MG63 (cell line): ENCODE measurements at places on chromosomes 3 and 15. TPM values are rescaled to one million over a fixed set of nuclear protein-coding genes. Genes with fewer than 3 reads are reported as not detected.
A peak's percentile ranks its signal among the peaks of the same experiment; 100 is the strongest.

The LYSMD2 gene
- total RNA-seq = 23.3 and 25.2 TPM in 2 replicates

The EPM2AIP1 gene
- 2.8 and 5.1 TPM in 2 replicates for total RNA-seq

The SEMA6D gene
- 1.0 and 14.1 TPM in 2 replicates for total RNA-seq

The AP4E1 gene
- 10.8 and 15.1 TPM in 2 replicates for total RNA-seq

The CSPG4 gene
- total RNA-seq = 13.4 and 19.6 TPM in 2 replicates

DNA sequence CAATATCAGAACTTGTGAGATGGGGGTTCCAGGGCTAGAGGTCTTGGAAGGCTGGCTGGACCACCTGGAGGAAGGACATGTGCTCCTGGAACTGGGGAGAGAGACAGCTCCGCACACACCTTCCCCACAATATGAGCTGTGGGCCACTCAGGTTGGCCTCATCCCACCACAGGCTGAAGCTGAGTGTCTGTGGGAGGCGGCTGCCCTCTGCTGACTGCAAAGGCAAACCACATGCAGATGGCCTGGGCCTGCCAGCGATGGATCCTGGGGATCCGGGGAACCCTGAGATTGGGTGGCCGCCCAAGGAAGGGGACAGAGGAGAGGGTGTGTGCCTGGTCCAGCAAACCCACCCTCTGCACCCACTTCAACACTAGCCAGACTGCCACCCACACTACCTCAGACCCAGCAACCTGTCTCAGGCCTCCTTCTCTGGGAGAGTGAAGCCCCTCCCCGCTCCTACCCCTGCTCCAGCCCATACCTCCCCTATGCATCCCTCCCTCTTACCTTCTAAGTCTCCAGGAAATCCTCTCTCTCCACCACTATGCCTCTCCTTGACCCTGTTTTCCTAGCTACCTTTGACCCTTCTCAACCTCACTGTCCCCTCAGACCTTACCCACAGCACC lies 44.8 kb downstream of the CYP11A1 start:
- peak; percentile 62 for DNase-seq

DNA sequence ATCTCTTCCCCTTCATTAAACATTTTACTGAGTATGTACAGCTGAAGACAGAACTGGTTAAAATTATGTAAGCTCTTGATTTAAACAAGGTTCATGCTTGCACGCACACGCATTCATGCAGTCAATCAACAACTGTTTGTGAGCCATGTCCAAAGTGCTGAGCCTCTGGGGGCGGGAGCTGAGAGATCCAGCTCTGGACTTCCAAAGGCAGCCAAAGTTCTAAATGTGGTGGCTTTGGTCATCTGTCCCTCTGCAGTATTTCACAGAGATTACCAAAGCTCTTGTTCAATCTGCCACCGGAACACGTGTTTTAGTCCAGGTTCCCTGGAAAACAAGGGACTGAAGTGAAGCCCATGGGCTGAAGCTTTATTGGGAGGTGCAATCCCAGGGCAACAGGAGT lies 52.4 kb upstream of the SNRPA1 start:
- DNase-seq = no peak

- no peak for DNase-seq
Measured at GRCh38 chr15:85693277-85693676, 101.4 kb downstream of the KLHL25 start.

DNA sequence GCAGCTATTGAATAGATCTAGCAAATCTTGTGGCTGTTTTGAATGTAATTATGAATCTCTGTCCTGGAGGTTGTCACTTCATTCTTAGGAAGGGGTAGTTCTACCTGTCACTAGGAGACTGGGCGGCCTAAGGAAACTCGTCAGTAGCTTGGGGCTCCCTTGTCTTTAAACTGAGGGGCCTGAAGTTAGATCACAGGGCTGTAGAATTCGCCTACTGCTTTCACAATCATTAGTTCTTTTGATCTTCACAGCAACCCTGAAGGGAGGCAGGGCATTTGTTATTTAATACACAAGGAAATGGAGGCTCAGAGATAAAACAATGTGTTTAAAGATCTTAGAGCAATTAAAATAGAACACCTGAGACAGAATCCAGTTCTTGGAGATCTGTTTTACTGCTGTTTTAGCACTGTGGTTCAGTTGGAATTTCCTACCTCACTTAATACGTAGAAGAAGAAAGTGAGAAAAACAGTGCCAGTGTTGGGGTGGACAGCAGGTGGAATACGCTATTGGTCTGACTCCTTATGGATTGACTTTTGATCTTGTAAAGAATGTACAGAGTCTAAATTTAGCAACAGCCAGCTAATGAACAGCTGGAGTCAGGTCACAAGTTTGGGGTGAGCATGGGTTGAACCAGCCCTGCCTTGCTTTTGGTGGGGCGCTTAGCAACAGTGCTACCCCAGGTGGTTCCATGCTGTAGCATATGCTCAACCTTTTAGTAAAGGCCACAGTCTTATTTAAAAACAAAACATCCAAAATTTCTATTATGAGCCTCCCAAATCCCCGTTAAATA lies 71.4 kb upstream of the BHLHE40 start:
- DNase-seq = no peak

GRCh38 chr3:151859233-151859673 lies 14.2 kb upstream of the SUCNR1 start:
- DNase-seq = no peak

DNA sequence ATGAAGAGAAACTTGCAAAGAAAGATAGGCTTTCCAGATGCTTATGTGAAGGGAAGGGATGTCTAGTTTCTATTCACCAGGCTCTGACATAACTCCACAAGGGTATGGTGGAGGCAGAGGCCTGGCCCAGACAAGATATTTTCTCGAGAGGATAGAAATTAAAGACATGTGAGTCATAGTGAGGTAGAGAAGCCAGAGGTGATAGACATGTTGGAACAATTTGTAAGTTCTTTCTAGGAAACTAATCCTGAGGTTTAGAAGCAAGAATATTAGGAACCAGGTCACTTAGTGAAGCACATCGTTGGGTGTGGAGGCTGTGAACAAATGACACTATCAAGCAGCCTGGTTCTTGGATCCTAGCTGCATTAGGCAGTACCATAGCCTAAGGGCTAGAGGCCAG lies 176.9 kb downstream of the BBX start:
- DNase-seq = no peak

- DNase-seq = no peak
Measured at GRCh38 chr3:62817678-62818077, 57.5 kb downstream of the CADPS start.

- peak; percentile 91 for DNase-seq
Measured at GRCh38 chr3:107981471-107982111, 109.2 kb downstream of the CD47 start.

DNA sequence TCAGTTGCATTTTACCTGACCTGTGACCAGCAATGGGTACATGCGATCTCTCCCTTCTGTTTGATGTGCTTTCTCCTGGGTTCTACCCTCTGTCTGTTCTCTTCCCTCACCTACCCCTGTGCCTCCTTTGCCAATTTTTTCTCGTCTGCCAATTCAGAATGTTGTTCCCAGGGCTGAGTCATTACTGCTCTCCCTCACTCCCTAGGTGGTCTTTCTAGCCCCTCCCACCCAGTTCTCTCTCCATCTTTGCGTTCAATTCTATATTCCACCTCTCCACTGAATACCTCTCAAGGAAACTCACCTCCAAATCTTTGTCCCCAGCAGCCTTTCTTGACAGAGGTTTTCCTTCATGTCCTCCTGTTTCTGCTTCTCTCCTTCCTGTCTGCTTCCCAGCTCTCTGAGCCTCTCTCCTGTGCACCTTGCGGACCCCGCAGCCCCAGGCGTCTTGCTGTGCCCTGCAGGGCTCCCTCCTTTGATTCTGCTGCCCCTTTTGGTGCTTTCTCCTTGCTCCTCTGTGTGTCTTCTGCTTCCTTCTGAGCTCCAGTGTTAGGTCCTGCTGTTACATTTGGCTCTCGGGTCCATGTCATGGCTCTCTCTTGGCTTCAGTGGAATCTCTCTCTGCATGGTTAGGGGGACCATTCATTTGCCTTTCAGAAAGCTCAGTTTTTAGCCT lies 398.2 kb upstream of the TPM1 start:
- no peak for DNase-seq

DNA sequence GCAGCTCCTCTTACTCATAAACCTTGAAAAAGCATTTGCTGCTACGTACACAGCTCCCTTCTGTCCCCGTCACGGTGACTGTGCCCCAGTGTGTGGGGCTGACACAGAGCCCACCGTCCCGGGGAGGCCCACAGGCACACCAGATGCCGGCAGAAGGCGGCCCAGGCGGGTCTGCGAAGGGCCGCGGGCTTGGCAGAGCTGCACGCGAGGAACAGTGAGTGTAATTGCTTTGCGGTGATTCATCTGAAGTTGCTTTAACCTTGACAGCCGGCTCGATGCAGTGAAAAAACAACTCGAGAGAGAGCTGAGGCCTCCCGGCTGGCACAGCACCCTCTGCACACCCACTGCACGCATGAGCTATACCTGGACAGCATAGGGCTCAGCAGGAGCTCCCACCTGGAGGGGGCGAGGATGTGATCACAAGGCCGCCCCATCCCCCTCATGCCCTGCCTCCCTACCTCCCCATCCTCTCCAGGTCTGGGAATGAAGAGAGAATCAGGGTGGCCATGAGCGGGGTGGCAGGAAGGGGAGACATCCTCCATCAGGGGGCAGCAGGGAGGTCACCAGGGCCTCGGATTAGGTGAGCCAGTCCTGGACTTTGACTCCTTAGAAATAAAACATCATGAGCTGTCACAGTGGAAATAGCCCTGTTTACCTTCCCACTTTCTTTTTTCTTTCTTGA lies 172.7 kb downstream of the MEGF11 start:
- peak; percentile 85 for DNase-seq

DNA sequence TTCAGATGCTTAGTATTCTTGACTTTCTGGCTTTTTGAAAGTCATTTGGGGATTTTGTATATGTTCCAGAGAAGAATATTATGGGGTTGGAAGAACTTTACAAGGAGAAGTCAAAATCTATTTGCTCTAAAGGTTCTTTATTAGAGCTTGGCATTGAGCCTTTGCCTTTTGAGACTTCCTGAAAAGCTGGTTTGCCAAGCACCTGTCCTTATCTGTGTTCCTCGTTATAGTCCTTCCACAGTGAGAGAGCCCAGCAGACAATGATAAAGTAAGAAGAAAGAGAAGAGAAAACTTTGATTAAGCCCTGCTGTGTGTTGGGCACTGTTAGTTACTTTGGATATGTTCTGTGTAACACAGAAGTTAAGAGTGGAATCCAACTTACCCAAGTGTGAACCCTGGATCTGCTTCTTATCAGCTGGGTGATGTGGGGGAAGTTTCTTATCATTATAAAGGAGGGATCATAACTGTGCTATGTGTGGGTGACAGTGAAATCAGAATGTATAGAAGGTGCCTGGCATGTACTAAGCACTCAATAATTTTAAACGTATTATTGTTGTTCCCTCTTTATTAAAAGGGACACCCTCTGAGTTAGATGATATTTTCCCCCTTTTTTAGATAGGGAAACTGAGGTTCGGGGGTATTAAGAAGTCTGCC lies 44.3 kb upstream of the POLR2M start:
- DNase-seq = no peak

- DNase-seq = no peak
Measured at GRCh38 chr3:108125550-108126071, 34.8 kb upstream of the CD47 start.

DNA sequence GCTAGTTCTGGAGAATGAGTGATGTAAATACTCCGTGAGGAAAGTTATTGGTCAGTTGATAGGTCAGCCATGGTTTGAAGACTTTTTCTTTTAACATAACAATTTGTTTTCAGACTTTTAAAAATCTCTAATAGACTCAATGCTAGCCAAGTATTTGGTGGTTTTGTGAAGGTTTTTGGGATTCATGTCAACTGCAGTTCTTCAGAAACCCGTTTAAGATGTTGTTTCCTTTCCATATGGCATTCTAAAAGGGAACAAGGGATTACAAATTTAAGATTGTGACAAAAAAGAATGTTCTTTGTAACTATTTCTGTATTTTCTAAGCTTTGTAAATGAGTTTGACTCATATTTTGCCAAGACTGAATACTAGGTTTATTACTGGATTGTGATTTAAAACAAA lies 281.7 kb upstream of the COL8A1 start:
- DNase-seq = no peak

- DNase-seq = no peak
Measured at GRCh38 chr15:60858511-60859070, 370.5 kb downstream of the RORA start.

GRCh38 chr3:171199473-171199829 lies 172.9 kb upstream of the SLC2A2 start:
- DNase-seq = no peak
